HS-27A (cell line): ENCODE measurements at places on chromosomes 6 and 20.

DNA sequence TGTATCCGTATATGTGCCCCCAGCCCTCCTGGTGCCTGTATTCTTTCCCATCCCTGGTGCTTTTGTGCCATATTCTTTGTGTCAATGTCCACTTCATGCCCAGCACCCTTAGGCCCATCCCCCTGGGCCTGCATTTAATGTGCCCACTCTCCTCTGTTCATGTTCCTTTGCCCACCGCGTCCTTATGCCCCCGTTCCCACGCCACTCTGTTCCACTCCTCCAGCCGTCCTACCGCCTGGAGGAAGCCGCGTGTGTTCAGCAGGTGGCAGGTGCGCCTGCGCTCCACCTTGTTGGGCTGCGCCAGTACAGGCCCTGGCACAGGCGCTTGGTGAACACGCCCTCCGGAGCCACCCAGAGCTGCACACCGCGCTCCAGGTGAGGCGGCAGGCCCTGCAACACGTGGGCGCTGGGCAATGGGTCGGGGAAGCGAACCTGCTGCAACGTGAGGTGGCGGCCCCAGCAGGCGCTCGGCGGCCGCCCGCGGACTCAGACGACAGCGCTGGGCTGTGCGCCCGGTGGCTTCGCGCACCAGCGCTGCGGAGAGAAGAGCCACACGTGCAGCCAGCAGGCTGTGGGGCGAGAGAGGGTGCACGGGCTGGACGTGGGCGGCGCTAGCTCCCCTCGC, 4.0 kb upstream of the FOXS1 start:
- no peak for DNase-seq

GRCh38 chr6:157982102-157982562, 469 bp downstream of the SYNJ2 start:
- no peak for DNase-seq

- DNase-seq: no peak
Measured at GRCh38 chr6:109449795-109450673, 5.5 kb downstream of the MICAL1 start.

DNA sequence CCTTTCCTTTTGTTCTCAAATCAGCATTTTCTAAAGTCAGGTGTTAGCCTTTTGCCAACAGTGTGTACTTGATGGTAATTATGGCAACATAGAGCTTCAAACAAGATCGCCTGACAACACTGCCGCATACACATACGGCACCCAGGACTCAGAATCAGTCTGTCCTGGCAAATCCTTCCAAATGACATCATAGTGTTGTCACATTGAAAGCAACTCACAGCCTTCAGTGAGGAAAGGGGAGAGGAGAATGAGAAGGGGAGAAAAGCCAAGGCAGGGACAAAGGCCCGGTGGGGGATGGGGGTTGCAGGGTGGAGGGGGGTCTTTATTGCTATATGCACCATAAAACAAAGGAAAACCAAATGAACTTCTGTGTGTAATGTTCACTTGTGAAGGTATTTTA, 65.7 kb upstream of the PTGIS start:
- DNase-seq: no peak

DNA sequence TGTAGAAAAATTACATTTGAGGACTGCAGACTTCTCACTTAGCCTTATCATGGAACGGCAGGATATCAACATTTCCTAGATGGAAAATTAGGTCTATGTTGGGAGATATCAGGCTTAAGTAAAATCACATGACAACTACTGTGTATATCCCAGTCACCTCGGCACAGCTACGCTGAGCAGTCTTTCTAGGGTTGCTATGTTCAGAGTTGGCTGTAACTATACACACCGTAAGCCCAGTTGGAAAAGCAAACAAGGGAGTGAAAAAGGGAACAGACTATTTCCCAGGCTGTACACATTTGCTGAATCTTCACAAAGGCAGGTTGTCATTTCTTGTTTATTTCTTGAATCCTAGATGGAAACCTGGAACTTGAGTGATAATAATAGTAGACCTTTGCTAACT, 80.7 kb upstream of the PTPRK start:
- DNase-seq: no peak

DNA sequence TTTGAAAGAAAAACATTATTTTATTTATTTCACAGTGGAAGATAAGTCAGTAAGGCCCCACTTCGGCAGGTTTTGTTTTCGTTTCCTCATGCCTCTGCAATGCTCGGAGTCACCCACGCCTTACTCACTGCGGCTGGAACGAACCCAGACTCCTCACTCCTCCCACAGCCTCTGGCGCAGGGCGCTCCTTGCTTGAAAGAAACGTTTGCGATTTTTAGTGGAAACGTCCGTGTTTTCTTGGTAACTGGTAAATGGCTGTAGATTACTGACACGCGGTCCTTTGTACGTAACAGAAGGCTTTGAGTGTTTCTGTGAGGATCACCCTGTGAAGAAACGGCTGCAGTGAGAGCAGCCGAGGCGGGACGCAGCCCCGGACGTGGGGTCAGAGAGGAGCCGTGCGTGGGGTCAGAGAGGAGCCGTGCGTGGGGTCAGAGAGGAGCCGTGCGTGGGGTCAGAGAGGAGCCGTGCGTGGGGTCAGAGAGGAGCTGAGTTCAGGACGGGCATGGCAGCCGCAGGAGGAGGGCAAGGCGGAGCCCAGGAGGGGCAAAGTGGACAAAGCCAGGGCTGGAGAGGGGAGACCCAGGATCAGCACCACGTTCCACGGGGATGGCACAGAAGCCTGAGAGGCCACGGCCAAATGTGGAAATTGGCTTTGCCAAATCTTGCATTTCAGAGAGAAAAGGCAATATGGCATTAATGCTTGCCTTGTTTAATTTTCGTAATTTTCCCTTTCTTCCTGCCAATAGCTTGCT, 198.6 kb upstream of the THBS2 start:
- peak; percentile 57 for DNase-seq

- DNase-seq: no peak
Measured at GRCh38 chr6:42197555-42198362, 3.0 kb upstream of the GUCA1B start.

DNA sequence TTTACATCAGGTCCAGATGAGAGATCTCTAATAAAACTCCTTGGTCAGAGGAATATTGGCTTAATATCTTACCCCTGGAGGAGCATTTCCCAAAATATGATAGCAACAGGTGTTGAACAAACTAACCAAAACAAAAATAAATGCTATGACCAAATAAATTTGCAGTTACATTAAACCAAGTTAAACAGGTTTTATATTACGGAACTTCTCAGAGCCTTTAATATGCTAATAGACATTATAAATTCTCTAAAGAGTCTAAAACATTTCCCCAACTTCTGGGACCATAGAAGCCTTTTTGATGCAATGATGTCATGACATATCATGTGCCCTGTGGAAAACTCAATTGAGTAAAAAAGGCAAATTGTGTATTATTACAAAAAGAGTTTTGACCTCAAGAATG, 90.9 kb upstream of the ARMC2 start:
- DNase-seq: no peak

GRCh38 chr6:139777202-139777970, 402.9 kb upstream of the CITED2 start:
- DNase-seq: no peak

GRCh38 chr6:139514819-139515218, 140.4 kb upstream of the CITED2 start:
- DNase-seq: no peak

- no peak for DNase-seq
Measured at GRCh38 chr6:28648878-28649375, 123.2 kb downstream of the GPX5 start.

GRCh38 chr6:100001915-100002388, 7.9 kb upstream of the MCHR2 start:
- peak; percentile 14 for DNase-seq

- no peak for DNase-seq
Measured at GRCh38 chr6:159398633-159399032, 229.4 kb downstream of the FNDC1 start.

- no peak for DNase-seq
Measured at GRCh38 chr6:119128252-119128912, 49.9 kb upstream of the FAM184A start.

DNA sequence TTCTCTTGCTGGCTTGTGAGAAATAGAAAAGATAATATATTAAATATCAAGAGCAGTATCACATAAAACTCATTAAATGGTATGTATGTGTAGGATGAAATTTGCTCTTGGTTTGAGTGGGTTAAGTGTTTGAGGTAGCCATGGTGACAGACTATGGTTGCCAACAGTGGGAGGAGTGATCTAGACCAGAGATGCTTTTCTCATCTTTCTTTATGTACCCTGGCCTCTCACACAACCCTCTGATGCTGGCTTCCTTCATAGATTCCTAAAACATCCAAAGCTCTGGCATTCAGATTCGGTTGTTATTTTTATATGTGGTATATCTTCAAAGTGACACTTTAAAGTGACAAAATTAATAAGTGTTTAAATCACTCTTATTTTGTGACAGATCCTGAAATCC, 9.0 kb upstream of the MLIP start:
- no peak for DNase-seq

- no peak for DNase-seq
Measured at GRCh38 chr20:13105864-13106457, 97.2 kb downstream of the SPTLC3 start.

GRCh38 chr6:91483415-91484105, 896.7 kb upstream of the MAP3K7 start:
- no peak for DNase-seq

GRCh38 chr20:11083841-11084240, 410.0 kb upstream of the JAG1 start:
- no peak for DNase-seq

DNA sequence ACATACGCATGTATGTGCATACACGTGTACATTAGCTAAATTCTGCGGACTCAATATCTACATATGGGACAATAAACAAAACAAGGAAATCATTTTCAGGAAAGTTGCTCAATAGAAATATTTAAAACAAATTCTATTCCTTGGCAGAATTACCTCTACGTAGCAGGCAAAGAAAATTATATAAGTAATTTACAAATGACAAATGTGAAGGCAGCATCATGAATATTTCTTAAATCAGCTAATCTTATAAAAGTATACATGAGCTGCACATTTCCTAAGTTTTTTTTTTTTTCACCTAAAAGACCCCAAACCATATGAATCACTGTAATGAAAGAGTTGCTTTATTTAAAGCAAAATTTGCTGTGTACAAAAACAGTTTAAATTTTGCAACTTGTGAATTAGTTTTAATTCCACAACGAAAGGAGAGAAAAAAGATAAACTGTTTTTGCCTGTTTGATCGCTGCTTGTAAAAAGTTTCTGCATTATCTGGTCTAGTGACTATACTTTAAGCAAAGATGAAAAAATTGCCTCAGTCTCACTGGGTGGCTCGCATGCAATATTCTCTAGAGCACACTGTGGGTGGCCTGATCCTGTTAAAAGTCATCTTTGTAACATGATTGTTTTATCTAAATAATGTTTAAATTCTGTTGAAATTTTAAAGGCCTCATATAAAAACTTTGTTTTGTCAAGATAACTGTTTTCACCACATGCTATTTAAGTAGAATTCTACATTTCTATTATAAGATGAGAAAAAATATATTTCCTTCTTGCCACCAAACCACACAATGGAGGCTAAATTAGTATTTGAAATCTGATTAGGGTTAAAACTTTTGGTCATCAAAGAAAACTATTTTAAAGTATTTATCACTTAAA, 57.1 kb downstream of the HUS1B start:
- DNase-seq: no peak

- no peak for DNase-seq
Measured at GRCh38 chr20:19746396-19746795, 11.7 kb upstream of the RIN2 start.

DNA sequence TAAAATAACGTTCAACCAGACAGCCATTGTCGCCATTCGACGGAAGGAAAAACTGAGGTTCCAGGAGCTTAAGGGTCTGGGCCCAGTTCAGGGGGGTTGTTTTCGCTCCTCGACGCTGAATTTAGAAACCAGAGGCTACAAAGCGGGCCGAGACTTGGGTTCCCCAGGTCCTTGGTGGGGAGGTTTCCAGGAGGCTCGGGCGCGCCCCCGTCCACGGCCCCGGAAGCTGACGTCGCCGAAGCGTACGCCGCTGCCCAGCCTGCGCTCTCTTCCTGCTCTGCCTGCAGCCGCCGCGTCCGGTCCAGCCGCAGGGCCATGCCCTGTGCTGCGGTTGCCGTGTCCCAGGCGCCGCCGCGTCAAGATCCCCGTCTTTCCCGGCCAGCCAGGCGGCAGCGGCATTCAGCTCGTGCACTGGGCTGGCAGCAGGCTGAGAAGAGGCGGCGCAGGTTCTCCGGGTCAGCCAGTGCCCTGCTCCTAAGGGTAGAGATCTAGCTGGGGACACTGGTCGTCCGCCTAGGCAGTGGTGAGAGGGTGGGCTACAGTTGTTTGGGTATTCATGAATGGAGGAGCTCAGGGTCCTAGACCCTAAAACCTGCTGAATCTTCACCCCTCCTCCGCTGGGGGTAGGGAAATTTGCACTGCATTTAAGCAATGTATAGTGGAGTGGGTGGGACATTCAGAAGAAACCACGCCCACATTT, 901 bp upstream of the TRIM26 start:
- peak; percentile 45 for DNase-seq

GRCh38 chr6:37174515-37175331, 4.8 kb downstream of the PIM1 start:
- DNase-seq: no peak

DNA sequence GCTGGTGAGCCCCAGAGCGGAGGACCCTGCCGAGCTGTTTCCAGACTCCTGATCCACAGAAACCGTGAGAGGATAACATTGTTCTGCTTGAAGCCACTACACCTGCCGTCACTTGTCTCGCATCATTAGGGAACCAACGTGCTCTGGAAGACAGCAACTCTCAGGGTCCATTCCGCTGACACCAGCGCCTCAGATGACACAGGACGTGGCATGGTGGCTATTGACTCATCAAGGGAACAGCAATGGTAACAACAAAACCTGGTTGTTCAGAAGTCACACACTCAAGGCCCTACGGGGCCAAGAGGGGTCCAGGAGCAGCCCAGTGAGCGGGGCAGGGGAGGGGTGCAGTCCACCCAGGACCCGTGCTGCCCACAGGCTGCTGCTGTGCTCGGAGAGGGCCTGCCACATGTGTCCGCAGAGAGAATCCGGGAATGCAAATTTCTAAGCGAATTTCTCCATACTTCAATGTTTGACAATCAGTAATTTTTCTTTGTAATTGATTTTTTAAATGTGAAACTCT, 110.4 kb downstream of the TTLL2 start:
- DNase-seq: no peak

GRCh38 chr6:164827537-164827936, 481.9 kb downstream of the C6orf118 start:
- DNase-seq: no peak

GRCh38 chr6:136592930-136593673, 42.9 kb upstream of the MAP7 start:
- no peak for DNase-seq

- no peak for DNase-seq
Measured at GRCh38 chr6:30685157-30686008, 1.1 kb downstream of the PPP1R18 start.

GRCh38 chr6:93779086-93779841, 359.9 kb upstream of the EPHA7 start:
- DNase-seq: no peak

- no peak for DNase-seq
Measured at GRCh38 chr6:142051404-142051803, 81.3 kb upstream of the GJE1 start.

- DNase-seq: no peak
Measured at GRCh38 chr20:24679448-24680047, 210.1 kb downstream of the SYNDIG1 start.
